ENCODE measurements at places on chromosomes 1 and 21. TPM values are rescaled to one million over a fixed set of nuclear protein-coding genes. Genes with fewer than 3 reads are reported as not detected.

NMNAT2 gene
- 2.1 TPM for total RNA-seq

LCE3D gene
- total RNA-seq = not detected

UBXN10 gene
- 1.9 TPM for total RNA-seq

CASQ1 gene
- total RNA-seq = 27.0 TPM

CLIC4 gene
- total RNA-seq = 406 TPM

ERRFI1 gene
- 12.8 TPM for total RNA-seq

IGSF5 gene
- 3.2 TPM for total RNA-seq

MTARC1 gene
- 7.9 TPM for total RNA-seq

IFNLR1 gene
- 2.8 TPM for total RNA-seq

CLCNKA gene
- total RNA-seq = 0.19 TPM

PAPPA2 gene
- total RNA-seq = 0.35 TPM

GNG4 gene
- not detected for total RNA-seq

OR2AK2 gene
- total RNA-seq = not detected

LAPTM5 gene
- total RNA-seq = 31.5 TPM

KRTAP12-1 gene
- total RNA-seq = not detected

CR1L gene
- not detected for total RNA-seq

EFNA3 gene
- total RNA-seq = 1.1 TPM

OR2T10 gene
- not detected for total RNA-seq

MYOM3 gene
- 403 TPM for total RNA-seq

LCA5L gene
- total RNA-seq = 0.46 TPM

PIGR gene
- total RNA-seq = not detected

SMCP gene
- not detected for total RNA-seq

CR1 gene
- total RNA-seq = 2.9 TPM

KLHL20 gene
- total RNA-seq = 16.5 TPM

OR2T11 gene
- not detected for total RNA-seq

ABCA4 gene
- 0.11 TPM for total RNA-seq

URB1 gene
- 11.6 TPM for total RNA-seq

C1orf185 gene
- total RNA-seq = not detected

FCRL5 gene
- total RNA-seq = not detected

CLCA1 gene
- not detected for total RNA-seq

SELL gene
- total RNA-seq = 1.1 TPM

CDK18 gene
- 180 TPM for total RNA-seq

VWA5B1 gene
- total RNA-seq = not detected

ATP1B1 gene
- total RNA-seq = 335 TPM

KANK4 gene
- 0.95 TPM for total RNA-seq

PBXIP1 gene
- 55.9 TPM for total RNA-seq

SERINC2 gene
- 1.7 TPM for total RNA-seq

AVPR1B gene
- total RNA-seq = not detected

RABGAP1L gene
- total RNA-seq = 61.4 TPM

MYBPH gene
- total RNA-seq = not detected

KIF26B gene
- total RNA-seq = 3.8 TPM

PCBP3 gene
- total RNA-seq = 3.7 TPM

SCNM1 gene
- 16.6 TPM for total RNA-seq

ZFP69 gene
- 1.8 TPM for total RNA-seq

RPE65 gene
- total RNA-seq = not detected

KRTAP12-2 gene
- total RNA-seq = not detected

KIAA0319L gene
- total RNA-seq = 67.7 TPM

TEDDM1 gene
- total RNA-seq = not detected

SH2D5 gene
- not detected for total RNA-seq

AIM2 gene
- total RNA-seq = 0.51 TPM

CFAP141 gene
- total RNA-seq = not detected

MSH4 gene
- 0.35 TPM for total RNA-seq

OPRD1 gene
- total RNA-seq = not detected

FCGR2B gene
- 19.4 TPM for total RNA-seq

OPTC gene
- not detected for total RNA-seq

ORC1 gene
- total RNA-seq = 0.46 TPM

ICOSLG gene
- total RNA-seq = 4.9 TPM

LCE6A gene
- not detected for total RNA-seq

Measured in Right ventricle myocardium inferior (tissue), 1 donor.